Activated naive CD4-positive, alpha-beta T cell (primary cell): ENCODE measurements at places on chromosomes 16 and 17.

DNA sequence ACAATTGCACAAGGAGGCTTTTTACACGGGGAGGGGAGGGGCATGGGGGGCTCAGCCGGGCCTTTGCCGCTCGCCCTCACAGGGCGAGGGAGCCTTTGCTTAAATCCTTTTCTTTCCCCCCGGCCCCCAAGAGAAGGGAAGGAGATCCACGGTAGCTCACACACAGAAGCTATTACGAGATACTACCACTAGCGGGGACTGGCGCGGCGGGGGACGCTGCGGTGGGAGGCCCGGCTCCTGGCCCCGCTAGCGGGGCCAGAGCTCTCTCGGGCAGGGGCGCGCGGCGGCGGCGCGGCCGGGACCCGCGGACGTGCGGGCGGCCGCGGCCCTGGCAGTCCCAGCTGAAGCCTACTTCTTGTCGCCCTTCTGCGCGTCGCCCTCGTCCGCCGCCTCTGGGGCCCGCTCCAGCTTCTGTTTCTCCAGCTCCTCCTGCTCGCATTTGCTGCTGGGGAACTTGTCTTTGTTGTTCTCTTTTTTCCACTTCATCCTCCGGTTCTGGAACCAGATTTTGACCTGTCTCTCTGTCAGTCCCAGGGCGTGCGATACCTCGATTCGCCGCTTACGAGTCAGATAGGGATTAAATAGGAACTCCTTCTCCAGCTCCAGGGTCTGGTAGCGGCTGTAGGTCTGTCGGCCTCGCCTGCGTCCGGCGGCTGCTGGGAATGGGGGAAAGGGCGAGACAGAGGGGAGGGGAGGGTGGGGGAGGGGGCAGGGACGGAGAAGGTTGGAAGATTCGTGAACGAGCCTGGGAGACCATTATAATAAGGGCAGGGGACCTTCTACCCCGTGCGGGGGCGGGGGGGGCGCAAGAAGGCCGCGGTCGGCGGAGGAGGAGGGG, 2.0 kb downstream of the HOXB8 start:
- DNase-seq, result peak; percentile 19

- DNase-seq, result no peak
Measured at GRCh38 chr16:12240036-12240435, 263.5 kb downstream of the SNX29 start.

DNA sequence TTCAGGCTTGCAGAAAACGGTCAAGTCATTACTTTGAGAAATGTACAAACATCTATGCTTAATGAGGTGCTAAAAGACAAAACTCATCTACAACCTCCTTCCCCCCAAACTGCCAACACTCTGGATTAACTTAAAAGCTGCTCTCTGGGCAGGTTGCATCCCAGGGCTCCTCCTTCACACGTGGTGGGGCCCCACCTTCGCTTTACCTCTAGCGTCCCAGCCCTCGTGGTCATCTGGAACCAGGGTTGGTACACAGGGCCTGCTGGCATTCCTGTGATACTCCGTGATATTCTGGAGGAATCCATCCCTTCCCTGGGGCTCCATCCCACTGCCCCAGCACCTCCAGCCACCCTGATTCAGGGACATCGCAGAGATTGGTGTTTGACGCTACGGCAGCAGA, 4.8 kb downstream of the METRNL start:
- no peak for DNase-seq

- DNase-seq, result no peak
Measured at GRCh38 chr16:67071476-67072048, 38.2 kb upstream of the PHAF1 start.

- no peak for DNase-seq
Measured at GRCh38 chr17:78368348-78368747, 8.5 kb upstream of the SOCS3 start.
